Activated CD8-positive, alpha-beta T cell treated with anti-CD3 and anti-CD28 coated beads, Interleukin-2, amount 10 ng/mL, durations not matched to agents 7 days and 5 days (primary cell): ENCODE measurements at places on chromosomes 4 and X. TPM values are rescaled to one million over a fixed set of nuclear protein-coding genes. Genes with fewer than 3 reads are reported as not detected.

The RNF212 gene
- 2.0 TPM for total RNA-seq

DNA sequence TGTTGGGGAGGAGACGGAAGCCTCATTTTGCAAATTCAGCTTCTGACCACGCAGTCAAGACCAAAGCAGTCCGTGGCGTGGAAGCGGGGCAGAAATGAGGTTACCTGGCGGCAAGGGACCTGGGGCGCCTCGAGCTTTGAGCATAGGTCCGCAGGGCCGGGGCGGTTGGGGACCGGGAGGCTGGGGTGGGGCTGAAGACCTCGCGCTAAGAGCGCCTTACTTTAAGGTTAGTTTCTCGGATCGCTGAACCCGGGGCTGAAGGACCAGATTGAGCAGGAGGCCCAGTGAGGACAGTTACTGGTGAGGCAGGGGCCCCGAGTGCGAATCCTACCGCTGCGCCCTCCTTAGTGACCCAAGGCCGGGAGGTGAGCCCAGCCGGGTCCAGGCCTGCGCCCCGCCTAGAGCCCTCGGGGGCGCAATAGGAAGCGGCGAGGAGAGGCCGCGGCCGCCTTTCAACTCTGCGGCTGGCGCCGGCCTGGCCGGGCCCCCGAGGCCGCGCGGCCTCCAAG lies 7.5 kb downstream of the MSX1 start:
- no peak for DNase-seq

DNA sequence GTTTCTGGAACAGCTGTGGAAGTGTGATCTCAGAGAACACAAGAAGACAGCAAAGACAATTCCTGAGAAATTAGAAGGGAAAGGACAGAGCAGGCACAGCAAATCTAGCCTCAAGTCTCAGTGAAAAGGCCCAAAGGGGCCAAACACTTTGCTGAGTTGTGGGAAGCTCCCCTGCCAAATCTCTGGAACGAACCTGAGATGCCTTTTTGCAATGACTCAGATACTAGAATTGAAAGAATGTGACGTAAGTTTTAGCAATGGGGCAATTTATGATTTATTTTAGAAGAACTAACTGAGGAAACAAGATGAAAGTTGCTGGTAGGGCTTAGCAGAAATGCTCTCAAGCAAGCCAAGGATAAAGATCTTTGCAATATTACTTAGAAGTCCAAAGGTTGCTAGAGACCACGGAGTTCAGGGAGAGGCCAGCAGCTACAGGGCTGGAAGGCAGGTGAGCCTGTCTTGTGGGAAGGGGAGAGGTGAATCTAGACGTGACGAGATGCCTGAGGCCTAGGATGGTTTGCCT lies 92.8 kb downstream of the AMELX start:
- no peak for DNase-seq

The HTATSF1 gene
- total RNA-seq: 96.2 TPM

- DNase-seq: no peak
Measured at GRCh38 chrX:113947548-113947947, 636.3 kb upstream of the HTR2C start.
